ENCODE measurements at places on chromosomes 4 and X.

DNA sequence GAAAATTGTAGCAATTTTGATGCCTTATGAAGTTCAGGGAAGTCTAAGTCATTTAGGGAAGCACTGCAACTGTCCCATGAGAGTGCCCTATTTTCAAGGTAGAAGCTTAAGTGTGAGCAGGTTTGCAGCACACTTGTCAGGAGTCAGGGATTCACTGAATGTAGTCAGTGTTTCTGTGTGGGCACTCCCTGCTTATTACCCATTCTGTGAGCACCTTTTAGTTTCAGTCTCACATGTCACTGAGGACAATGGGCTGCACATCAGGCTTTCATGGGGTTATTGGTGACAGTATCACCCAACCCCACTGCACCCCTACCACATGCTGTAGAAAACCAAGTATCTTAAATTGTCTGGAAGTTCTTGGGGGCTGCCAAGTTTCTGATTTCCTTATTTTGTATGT is 2.9 kb upstream of the CCNG2 start:
- DNase-seq: no peak

DNA sequence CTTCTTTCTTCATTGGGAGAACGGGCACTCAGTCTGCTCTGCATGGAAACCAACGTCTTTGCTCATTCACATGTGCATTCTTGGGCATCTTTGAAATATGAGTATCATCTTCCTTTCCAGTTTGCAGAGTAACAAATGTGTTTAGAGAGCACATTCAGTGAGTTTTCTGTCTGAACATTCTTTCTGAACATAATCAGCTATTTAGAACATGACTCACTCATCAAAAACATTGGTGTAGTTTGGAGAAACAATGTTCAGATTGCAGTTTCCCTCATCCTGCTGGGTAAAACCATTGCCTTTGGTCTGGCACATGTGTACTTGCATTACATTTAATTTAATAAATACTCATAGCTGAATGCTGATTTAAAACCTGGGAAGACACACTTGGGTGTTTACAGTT is 81.5 kb upstream of the F9 start:
- no peak for DNase-seq

DNA sequence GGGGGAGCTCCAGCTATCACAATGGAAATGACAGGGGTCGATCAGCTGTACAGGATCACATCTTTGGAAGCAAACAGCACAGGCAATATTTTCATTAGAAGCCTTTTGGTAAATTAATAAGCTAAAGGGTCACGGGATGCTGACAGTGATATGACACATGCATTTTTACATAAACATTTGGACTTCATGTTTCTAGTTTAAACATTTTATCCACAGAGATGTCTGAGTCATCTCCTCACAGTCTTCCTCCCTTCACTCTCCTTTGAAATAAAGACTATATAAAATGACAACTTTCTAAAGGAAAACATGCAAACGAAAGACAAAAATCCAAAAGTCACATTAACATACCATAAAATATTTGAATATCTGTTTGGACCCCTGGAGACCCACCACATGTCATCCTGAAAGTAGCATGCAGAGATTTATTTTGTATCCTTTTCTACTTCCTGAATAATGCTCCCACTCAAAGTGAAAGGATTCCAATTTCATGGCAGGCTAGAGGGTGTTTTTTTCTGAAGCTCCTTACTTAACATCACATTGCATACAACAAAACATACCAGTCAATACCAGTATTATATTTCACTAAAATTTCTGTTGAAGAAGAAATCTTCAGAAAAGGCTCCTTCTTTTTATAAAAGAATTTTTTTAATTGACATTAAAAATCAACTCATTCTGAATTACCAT is 200.1 kb upstream of the PPARGC1A start:
- DNase-seq: no peak

DNA sequence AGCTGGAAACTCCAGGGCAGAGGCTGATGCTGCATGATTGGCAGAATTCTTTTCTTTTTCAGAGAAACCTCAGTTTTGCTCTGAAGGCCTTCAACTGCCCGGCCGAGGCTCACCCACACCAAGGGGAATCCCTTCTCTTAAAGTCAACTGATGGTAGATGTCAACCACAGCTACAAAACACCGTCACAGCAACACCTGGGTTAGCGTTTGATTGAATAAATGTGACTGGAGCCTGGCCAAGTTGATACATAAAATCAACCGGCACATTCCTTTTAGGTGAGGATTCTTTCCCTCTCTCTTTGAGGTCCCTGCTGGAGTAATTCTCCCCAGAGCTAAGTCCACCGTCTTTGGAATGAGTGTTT is 15.2 kb upstream of the KIAA0232 start:
- DNase-seq: no peak

- DNase-seq: no peak
These were observed 5.2 kb downstream of the SH3KBP1 start for GRCh38 chrX:19882066-19882775.

GRCh38 chrX:97215186-97215585 is 331.5 kb downstream of the RPA4 start:
- no peak for DNase-seq

GRCh38 chr4:151852202-151852601 is 91.4 kb upstream of the GATB start:
- DNase-seq: no peak

DNA sequence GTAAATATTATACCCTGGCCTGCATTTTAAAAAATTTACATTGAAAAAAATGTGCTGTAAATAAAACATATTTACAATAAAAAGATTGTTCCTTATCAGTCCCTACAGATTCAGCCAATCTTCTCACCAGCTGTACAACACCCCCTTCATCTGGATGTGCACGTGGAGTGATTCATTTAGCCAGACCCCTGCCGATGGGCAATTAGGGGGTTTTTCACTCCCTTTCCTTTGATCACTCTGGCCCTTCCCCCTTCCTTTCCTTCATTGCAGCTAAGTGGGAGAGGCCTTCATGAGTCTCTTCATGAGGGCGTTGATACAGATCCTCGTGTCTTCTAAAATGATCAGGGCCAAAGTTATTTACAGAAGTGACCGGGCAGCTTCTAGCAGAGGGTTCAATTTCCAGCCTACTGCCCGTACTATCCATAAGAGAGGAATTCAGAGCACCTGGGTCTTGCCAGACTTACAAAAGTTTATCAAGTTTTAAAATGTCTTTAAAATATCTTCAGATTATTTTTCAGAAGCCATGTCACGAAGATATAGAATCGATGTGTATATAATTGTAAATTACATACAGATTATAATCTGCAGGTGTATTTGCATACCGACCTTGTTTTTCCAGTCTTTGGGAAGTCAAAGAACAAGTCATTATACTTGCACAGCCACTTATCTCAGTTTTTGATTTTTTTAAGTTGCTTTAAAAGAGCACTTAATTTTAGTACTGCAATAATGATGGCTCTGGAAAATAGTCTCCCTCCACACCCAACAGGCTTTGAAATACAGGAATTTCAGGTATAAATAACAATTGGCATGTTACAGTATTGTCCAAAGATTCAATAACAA is 21.4 kb upstream of the RASL11B start:
- DNase-seq: no peak

DNA sequence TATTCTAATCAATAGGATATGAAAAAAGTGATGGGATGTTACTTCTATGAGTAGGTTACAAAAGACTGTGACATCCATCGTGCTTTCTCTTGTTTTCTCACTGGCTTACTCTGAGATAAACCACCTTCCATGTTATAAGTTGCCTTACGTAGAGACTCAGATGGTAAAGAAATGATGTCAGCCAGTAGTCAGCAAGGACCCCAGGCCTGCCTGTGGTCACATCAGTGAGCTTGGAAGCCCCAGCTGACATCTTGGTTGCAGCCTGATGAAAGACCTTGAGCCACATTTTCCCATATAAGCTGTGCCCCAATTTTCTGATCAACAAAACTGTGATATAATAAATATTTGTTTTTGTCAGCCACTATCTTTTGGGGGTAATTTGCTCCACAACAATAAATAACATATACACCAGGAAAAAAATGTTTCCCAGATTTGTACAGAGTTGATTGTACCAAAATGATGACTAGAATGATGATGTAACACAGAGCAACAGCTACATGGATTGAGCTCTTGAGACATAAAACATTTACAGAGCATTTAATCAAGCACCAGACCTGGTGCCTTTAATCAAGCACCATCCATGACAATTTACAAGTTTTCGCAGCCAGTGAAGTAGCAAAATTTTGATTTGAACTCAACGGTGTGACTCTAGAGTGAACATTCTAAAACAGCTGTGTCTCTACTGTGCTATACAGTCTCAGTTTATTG is 11.2 kb upstream of the DCAF12L2 start:
- no peak for DNase-seq

- no peak for DNase-seq
These were observed 2209.9 kb downstream of the PCDH7 start for GRCh38 chr4:32929796-32930699.

- no peak for DNase-seq
These were observed 189.1 kb upstream of the ADGRL3 start for GRCh38 chr4:61011051-61011450.

DNA sequence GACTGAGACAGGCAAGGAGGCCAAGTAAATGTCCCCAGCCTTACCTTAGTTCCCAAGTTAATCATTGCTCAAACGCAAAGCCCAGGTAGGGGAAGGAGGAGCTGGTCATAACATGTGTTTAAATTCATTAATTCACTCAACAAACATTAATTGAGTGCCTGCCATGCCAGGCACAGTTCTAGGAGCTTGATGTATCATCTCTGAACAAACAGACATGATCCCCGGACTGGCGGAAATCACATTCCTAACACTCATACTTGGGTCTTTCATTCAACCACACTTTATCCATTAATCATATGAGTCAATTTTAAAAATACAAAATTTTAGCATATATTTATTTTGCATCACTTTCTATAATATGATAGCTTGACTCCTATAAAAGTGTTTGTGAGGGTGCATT is 335.3 kb upstream of the NOCT start:
- DNase-seq: no peak

DNA sequence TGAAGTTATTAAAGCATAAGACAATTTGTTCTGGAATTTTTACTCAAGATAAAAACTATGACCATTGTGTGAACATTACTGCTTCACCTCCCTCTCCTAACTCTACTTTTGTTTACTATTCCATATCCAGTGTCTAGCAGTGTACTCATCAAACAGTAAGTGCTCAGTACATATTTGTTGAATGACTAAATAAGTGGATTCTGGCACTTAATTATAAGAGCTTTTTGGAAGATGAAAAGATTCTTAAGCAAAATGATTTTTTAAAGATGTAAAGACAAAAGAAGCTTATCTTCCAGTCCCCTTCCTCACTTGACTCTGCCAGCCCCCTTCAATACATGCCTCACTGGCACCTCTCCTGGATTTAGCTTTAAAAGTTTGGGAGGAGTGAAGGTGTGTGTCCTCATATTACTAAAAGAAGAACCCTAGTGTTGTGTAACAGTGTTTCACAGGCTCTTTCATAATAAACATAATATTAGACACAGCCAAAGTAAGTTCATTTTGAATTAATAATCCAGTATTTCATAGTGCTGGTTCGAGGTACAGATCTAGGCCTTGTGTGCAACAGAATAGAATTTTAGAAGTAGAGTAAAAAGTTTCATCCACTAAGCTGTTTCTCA is 53.0 kb downstream of the GAB1 start:
- DNase-seq: no peak

GRCh38 chr4:101066626-101067170 is 280.6 kb downstream of the PPP3CA start:
- DNase-seq: no peak

GRCh38 chr4:95231681-95232080 is 317.1 kb downstream of the UNC5C start:
- no peak for DNase-seq

DNA sequence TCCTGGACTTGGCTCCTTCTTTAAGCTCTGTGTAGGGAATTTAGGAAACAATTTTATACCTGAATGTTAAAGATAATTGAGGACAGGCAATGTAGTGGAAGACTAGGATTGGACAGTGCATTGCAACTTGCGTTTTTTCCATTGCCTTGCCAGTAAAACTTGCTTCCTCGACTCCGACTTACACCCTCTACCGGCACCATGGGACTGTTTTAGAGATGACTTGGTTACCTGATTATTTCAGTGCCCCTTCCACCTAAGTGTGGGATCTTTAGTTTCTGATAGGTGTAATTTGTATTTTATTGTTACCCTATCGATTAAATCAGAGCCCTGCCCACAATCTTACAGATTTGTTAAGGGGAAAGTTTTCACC is 1.2 kb downstream of the PRPS1 start:
- no peak for DNase-seq

GRCh38 chrX:40107291-40108161 is 9.8 kb upstream of the BCOR start:
- DNase-seq: no peak

- DNase-seq: no peak
These were observed 10.6 kb upstream of the AMOT start for GRCh38 chrX:112851161-112851779.

DNA sequence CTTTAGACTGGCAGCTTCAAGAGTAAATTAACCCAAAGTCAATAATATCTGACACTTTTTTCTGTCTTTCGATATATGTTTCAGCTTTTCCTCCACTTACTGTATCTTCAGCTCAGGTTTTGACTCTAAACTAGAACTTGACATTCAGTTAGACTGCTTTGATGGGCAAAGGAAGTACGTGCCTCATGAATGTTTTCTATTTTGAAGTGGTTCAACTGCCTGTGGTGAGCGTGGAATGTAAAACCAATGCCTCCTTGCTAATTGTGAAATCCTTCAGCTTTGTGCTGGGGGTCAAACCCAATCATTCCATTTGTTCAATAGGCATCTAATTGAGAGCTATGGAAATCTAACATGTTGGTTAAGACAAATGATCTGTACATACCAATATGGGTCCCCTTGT is 857.0 kb upstream of the HTR2C start:
- DNase-seq: no peak

- DNase-seq: no peak
These were observed 10.6 kb downstream of the ABCD1 start for GRCh38 chrX:153735274-153735673.

GRCh38 chr4:168710353-168710946 is 213.6 kb downstream of the PALLD start:
- no peak for DNase-seq

- DNase-seq: no peak
These were observed 13.6 kb upstream of the HELT start for GRCh38 chr4:185004562-185005218.

- DNase-seq: no peak
These were observed 70.5 kb downstream of the SEC24D start for GRCh38 chr4:118765399-118765798.

DNA sequence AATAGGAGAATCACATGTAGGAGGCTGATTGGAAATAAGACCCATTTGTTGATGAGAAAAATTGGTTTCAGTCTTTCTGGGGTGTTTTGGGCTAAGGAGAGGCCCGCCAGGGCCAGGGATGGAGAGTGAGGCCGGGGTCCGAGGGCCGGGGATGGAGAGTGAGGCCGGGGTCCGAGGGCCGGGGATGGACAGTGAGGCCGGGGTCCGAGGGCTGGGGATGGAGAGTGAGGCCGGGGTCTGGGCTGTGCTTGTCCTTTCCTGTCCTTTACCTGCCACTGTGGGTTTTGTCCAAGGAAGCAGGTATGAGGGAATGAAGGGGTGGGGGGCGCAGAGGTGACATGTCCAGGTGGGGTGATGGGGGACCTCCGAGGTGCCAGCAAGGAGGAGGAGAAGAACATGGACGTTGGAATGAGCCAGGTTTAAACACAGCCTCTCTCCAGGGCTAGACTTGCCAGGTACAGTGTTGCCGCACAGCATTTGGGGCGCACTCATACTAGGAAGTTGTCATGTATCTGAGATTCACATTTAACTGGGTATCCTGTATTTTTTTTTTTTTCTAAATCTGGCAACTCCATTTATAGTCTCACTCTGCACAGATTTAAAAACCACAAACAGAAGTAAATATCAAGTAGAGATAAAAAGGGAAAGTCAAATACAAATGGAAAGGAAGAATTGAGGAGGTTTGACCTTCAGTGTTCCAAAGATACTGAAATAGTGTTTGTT is 8.8 kb downstream of the RGS12 start:
- DNase-seq: no peak
